Breast epithelium (tissue), 4 donors: ENCODE measurements at places on chromosomes 5 and 9. TPM values are rescaled to one million over a fixed set of nuclear protein-coding genes. Genes with fewer than 3 reads are reported as not detected.

DNA sequence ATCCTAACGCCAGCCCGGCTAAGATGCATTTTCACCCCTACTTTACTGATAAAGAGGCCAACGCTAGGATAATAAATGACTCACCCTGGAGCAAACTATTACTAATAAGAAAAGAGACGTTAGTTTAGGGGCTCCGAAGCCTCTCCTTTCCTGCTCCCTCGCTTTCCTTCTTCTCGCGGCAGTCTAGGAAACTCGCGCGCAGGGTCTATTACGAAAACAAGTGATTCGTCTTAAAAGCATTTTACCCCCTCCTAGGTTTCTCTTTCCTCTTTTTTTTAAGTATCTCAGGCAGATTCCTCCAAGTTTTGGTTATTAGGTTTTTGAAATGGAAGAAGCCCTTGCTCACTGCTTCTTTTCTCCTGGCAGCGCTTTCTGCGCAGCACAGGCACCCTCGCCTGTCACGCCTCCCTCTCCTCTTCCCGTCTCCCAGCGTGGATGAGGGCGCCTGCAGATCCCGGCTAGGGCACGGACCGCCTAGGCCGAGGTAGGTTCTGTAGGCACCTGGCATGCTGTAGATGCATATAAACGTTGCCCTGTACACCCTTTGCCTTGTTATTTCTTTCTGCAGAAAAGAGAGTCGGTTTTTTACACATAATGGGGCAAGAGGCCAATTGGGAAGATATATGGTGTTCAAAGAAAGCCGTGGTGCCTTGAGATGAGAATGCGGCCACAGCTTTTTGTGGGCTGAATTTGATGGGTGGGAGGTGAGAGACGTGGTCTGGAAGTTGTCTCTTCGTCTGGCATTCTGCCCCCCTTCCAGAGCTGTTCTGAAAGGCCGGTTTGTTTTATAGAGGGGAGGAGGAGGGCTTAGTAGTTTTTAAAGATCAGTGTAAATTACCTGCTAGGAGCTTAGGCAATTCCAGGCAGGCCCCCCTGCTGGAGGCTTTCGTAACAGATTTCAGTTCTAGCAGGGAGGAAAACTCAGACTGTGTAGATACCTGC is 983 bp downstream of the GCNT1 start:
- H3K36me3 ChIP-seq = no peaks in the 10 kb centered on the region
- H3K4me3 ChIP-seq = peak overlapping the region; percentile 61
- DNase-seq = no peak
- no peaks in the 10 kb centered on the region for H3K27me3 ChIP-seq

GRCh38 chr9:128148509-128149000 is 698 bp upstream of the LCN2 start:
- no peaks in the 10 kb centered on the region for H3K27me3 ChIP-seq
- H3K27ac ChIP-seq = peak overlapping the region; percentile 94
- peaks cover 20% of the 10 kb centered on the region for H3K4me1 ChIP-seq
- no peaks in the 10 kb centered on the region for H3K36me3 ChIP-seq
- DNase-seq = no peak

GRCh38 chr5:194102-194501 is 2.8 kb downstream of the LRRC14B start:
- H3K4me1 ChIP-seq = no peaks in the 10 kb centered on the region
- H3K36me3 ChIP-seq = no peaks in the 10 kb centered on the region
- H3K4me3 ChIP-seq = no peak overlapping the region
- no peaks in the 10 kb centered on the region for H3K27me3 ChIP-seq

DNA sequence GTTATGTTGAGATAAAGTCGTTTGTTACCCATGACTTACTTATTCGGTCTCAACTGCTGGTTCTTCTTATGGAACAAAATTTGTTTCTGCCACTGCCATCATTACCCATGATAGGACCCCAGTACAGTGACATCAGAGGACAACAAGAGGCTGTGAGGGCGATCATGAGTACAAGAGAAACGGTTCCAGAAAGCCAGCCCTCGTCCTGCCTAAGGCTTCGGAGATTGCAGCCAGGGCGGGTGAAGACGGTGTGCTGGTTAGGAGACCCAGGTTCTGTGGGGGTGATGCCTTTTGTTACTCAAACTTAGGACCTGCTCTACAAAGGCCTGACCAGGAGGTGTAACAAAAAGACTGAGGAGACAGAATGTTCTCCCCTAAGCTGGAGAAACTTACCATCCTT is 10.9 kb downstream of the FYB1 start:
- H3K27me3 ChIP-seq = no peaks in the 10 kb centered on the region
- H3K36me3 ChIP-seq = no peaks in the 10 kb centered on the region

DNA sequence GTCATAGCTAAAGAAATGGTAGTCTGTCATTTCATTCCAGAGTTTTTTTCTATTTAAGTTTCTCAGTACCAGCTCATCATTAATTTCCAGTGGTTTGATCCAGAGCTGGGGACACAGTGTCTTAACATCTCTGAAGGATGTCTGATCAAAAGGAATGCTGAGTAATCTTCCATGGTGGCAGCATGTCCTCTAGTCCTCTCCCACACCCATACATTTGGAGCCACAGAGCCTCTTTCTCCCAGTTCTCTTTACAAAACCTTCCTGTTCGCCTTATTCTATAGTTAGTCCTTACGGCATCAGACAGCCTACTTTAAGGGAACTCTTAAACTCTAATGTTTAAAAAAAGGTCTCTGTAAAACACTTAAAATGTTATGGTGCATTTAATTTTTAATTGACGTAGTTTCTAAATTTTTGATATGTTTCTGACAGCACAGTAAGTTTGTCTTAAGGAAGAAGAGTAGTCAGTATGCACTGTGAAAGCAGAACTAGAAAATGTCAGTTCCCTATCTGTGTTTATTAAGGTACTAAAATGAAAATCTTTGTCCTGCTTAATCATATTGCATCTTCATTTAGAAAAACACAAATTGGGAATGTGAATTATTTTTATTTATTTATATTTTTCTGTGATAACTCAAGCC is 96.8 kb downstream of the INIP start:
- no peak for DNase-seq
- no peak overlapping the region for H3K27ac ChIP-seq
- no peaks in the 10 kb centered on the region for H3K4me1 ChIP-seq

- H3K36me3 ChIP-seq = no peaks in the 10 kb centered on the region
- H3K27me3 ChIP-seq = no peaks in the 10 kb centered on the region
- H3K4me3 ChIP-seq = no peak overlapping the region
- no peaks in the 10 kb centered on the region for H3K4me1 ChIP-seq
These were observed 51.8 kb upstream of the CDKN2B start for GRCh38 chr9:22060831-22061383.

DNA sequence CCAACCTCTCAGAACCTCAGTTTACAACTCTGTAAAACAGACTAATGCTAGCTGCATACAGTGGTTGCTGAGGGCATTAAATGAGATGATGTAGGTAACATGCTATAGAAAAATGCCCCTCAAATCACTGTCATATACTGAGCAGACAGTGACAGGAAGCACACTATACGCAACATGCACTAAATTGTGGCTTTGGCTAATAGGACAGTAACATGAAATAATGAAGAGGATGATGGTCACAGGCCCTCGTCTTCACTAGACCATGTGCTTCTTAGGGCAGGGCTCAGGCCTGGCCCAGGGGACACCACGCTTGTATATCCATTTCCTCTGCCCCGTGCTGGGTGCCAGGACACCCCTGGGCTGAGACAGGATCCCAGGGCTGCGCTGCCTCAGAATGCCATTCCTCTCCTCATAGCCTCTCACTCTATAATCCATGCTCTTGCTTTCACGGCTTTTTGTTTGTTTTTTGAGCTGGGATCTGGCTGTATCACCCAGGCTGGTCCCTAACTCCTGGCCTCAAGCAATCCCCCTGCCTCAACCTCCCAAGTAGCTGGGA is 18.9 kb downstream of the CSF1R start:
- no peaks in the 10 kb centered on the region for H3K27me3 ChIP-seq
- DNase-seq = no peak
- H3K4me3 ChIP-seq = no peak overlapping the region

- DNase-seq = no peak
- no peak overlapping the region for H3K4me3 ChIP-seq
- H3K27me3 ChIP-seq = no peaks in the 10 kb centered on the region
- no peak overlapping the region for H3K27ac ChIP-seq
- no peaks in the 10 kb centered on the region for H3K36me3 ChIP-seq
These were observed 48.3 kb downstream of the ATPSCKMT start for GRCh38 chr5:10201223-10201868.

- no peaks in the 10 kb centered on the region for H3K36me3 ChIP-seq
- peak overlapping the region; percentile 13 for H3K27ac ChIP-seq
- H3K4me3 ChIP-seq = no peak overlapping the region
- peaks cover 5% of the 10 kb centered on the region for H3K4me1 ChIP-seq
These were observed 17.8 kb downstream of the ENTREP1 start for GRCh38 chr9:69342769-69343168.

- H3K27ac ChIP-seq = no peak overlapping the region
- H3K36me3 ChIP-seq = no peaks in the 10 kb centered on the region
- no peaks in the 10 kb centered on the region for H3K27me3 ChIP-seq
- H3K4me1 ChIP-seq = no peaks in the 10 kb centered on the region
These were observed 1649.8 kb downstream of the EFNA5 start for GRCh38 chr5:106020894-106021293.

GRCh38 chr5:81558188-81558587 is 164.3 kb upstream of the ACOT12 start:
- no peaks in the 10 kb centered on the region for H3K4me1 ChIP-seq
- no peaks in the 10 kb centered on the region for H3K27me3 ChIP-seq
- no peaks in the 10 kb centered on the region for H3K36me3 ChIP-seq
- no peak overlapping the region for H3K4me3 ChIP-seq
- no peak for DNase-seq

DNA sequence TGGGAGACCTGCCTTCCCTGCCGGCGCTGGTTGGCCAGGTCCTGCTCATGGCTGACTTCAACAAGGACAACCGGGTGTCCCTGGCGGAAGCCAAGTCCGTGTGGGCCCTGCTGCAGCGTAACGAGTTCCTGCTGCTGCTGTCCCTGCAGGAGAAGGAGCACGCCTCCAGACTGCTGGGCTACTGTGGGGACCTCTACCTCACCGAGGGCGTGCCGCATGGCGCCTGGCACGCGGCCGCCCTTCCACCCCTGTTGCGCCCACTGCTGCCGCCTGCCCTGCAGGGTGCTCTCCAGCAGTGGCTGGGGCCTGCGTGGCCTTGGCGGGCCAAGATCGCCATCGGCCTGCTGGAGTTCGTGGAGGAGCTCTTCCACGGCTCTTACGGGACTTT is 10.6 kb downstream of the DIPK1B start:
- peaks cover 13% of the 10 kb centered on the region for H3K36me3 ChIP-seq

DNA sequence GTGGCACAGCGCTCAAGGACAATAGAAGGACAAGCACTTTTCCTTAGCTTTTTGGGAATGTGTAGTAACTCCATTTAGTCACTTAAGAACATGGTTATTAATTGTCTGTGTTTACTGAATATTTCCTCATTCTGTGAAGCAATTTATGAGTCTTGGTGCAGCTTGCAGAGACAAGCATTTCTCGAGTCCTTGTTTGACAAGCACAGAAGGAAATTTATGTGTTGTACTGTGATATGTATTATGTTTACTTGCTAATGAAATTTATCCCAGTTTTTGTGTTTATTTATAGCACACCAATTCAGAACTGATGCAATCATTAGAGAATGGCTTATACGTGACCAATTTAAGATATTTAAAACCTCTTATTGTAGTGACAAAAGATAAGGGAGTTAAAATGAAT is 168.6 kb downstream of the PRELID2 start:
- H3K27ac ChIP-seq = no peak overlapping the region
- H3K4me3 ChIP-seq = no peak overlapping the region
- no peak for DNase-seq
- H3K4me1 ChIP-seq = no peaks in the 10 kb centered on the region

GRCh38 chr5:147687118-147687517 is 95.4 kb downstream of the JAKMIP2 start:
- no peak overlapping the region for H3K27ac ChIP-seq
- no peaks in the 10 kb centered on the region for H3K4me1 ChIP-seq
- H3K4me3 ChIP-seq = no peak overlapping the region
- no peak for DNase-seq

- H3K4me1 ChIP-seq = no peaks in the 10 kb centered on the region
- H3K4me3 ChIP-seq = no peak overlapping the region
- H3K27me3 ChIP-seq = no peaks in the 10 kb centered on the region
- no peak for DNase-seq
These were observed 48.0 kb upstream of the DMRT3 start for GRCh38 chr9:928363-929042.

DNA sequence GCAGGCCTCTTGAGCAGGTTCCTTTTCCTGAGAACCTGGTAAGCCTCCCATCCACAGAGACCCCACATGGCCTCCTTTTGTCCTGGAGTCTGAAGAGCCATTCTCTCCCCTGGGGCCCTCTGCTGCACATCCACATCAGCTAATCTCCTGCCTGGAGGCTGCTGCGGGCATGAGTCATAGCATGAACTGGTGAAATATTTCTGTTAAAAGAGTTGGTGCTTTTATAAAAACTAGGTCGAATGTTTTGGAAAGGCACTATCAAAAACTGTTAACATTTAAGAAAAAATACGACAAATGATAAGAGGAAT is 399.4 kb downstream of the CTNND2 start:
- no peaks in the 10 kb centered on the region for H3K4me1 ChIP-seq
- H3K36me3 ChIP-seq = no peaks in the 10 kb centered on the region
- DNase-seq = no peak
- no peak overlapping the region for H3K27ac ChIP-seq
- H3K4me3 ChIP-seq = no peak overlapping the region

- no peak for DNase-seq
- no peaks in the 10 kb centered on the region for H3K27me3 ChIP-seq
- H3K4me1 ChIP-seq = no peaks in the 10 kb centered on the region
- no peaks in the 10 kb centered on the region for H3K36me3 ChIP-seq
These were observed 113.5 kb upstream of the TNPO1 start for GRCh38 chr5:72702881-72703434.

DNA sequence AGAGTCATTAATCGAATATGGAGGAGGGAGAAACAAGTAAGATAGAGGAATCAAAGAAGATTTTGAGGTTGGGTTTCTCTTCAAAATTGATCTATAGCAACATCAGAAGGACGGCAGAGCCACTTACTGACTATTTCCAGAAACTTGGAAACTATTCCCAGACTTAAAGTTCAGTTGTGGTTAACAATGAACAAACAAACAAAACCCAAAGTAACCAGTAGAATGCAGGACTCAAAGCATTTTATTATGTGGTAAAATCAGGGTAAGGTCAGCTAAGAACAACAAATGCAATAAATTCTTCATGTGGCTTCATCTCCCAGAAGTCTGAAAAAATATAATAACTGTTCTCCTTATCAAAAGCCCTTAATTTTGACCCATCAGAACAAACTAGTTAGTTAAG is 54.9 kb upstream of the OSMR start:
- H3K27ac ChIP-seq = no peak overlapping the region
- no peak overlapping the region for H3K4me3 ChIP-seq
- no peak for DNase-seq

DNA sequence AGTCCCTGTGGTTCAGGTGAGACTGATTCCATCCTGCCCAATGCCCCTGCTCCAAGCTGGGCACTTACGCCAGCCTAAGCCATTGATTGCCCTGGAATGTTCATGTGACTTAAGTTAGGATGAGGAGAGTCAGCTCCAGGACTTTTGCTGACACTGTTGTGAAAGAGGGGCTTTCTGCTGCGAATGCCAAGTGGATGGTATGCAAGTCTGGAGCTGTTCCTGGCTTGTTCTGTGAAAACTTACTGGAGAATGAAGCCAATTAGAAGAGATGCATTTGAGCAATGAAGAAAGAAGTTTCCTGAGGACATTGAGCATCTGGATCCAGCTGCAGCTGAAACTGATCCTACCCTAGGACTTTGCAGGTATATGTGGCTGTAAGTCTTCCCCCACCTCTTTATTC is 61.2 kb upstream of the ZFR start:
- no peak for DNase-seq
- peak overlapping the region; percentile 80 for H3K27ac ChIP-seq
- H3K36me3 ChIP-seq = no peaks in the 10 kb centered on the region

Gene RNF183
- 0.98 TPM for total RNA-seq

Gene TEX10
- total RNA-seq = 30.4 TPM

Gene PDCD1LG2
- total RNA-seq = 8.0 TPM

Gene TMEM232
- 2.0 TPM for total RNA-seq

Gene IRGM
- 0.80 TPM for total RNA-seq

Gene IFNB1
- total RNA-seq = not detected

Gene C9orf153
- 0.59 TPM for total RNA-seq

Gene FOXD4
- total RNA-seq = 0.33 TPM
